ENCODE measurements at places on chromosomes 16 and 17.

DNA sequence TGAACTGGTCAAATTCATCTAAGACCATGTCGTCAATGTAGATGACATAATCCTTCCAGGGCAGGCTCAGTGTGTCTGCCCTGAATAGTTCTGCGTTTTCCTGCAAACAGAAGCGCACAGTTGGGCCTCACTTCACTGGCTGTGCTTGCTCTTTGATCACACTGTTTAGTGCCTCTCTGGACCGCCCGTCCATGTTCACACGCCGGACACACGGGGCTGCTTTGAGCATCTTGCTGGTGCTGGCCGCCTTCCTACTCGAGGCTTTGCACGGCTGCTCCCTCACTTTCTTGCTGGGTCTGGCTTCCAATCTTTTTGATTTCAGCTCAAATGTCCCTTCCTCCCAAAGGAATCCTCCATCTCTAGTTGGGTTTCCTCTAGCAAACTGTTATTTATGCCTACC, 37.4 kb downstream of the DNAH17 start:
- DNase-seq: no peak

DNA sequence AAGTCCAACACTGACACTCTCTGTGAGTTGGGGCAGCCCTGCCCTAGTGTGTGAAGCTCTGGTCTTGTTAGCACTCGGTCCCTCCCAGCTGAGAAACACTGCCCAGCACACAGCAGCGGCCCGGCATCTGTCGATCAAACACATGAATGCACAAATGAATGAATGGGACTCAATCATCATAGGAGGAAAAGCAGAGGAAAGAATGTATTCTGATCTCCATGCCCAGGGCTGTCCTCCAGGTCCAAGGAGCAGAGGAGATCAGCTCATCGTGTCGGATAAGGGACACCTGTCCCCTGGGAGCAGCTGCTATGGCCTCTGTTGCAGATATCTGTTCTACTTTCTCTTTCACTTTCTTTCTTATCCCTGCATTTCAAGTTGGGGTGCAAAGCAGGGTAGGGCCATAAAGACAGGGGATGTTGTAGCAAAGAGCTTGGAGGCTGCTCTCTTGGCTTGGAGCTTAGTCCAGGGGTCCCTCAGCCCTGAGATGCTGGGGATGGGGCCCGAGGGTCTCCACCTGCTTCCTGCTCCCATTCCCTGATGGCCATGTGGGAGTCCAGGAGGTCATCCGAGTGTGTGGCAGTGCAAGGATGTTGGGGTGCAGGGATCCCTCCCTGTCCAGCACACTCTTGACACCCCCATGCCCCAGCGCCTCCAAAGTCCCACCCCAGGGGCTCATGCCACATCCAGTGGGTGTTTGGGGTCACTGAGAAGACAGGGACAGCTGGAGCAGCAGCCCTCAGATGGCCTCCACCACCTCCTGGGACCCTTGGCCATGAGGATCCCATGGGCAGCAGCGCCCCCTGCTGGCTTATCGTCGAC, 88.2 kb downstream of the IRF8 start:
- no peak for DNase-seq

GRCh38 chr16:70694088-70694867, 8.4 kb upstream of the MTSS2 start:
- DNase-seq: no peak

GRCh38 chr17:79695797-79696609, 34.7 kb upstream of the ENPP7 start:
- no peak for DNase-seq

GRCh38 chr16:69036399-69037091, 68.9 kb upstream of the HAS3 start:
- no peak for DNase-seq

- DNase-seq: no peak
These were observed 31.7 kb upstream of the ARL4D start for GRCh38 chr17:43366891-43367736.

DNA sequence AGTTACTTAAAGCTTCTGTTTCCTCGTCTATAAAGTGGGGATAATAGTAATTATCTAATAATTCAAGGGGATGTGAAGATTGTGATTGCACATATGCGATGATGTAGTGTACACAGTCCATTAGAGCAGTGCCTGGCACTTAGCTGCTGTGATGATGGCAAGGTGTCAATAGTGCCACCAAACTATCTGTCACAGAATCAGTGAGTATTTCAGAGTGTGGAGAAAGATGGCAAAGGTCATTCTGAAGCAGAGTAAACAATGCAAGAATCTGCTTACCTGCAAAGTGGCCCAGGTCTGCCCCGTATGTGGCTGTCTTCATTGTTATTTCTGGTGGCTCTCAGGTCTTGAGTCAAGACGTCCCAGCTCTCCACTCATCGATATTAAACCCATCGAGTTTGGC, 15.1 kb downstream of the SYT17 start:
- no peak for DNase-seq

GRCh38 chr16:11915114-11915643, 577 bp downstream of the GSPT1 start:
- DNase-seq: no peak

DNA sequence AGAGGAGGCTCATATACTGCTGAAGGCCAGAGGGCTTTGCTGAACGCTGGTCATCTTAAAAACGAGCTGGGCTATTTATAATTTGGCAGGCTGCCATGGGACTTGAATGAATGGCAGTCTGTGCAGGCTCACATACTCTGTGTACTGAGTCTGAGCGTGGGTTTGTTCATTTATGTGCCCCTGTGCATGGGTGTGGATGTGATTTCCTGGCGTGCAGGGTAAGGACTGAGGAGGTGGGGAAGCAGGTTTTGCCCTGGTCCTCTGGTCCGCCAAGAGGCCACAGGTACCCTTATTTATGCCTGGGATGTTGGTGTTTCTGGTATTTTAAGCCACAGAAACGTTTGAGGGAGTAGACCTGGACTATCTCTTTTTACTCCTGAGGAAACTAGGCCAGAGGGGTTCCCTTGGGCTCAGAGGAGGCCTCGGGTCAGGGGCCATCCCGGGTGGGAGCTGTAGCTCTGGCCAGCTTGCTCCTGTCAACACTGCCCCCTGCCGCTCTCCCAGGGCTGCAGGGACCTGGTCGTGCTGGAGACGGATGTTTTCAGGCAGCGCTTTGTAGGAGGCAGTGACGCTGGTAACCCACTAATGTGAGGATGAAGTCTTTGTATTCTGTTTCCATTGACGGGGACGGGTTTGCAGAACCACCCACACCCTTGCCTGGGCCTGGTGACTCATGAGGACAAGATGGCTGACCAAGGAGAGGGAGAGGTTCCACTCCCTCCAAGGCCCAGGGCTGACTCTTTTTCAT, 184.4 kb downstream of the MSI2 start:
- DNase-seq: no peak

DNA sequence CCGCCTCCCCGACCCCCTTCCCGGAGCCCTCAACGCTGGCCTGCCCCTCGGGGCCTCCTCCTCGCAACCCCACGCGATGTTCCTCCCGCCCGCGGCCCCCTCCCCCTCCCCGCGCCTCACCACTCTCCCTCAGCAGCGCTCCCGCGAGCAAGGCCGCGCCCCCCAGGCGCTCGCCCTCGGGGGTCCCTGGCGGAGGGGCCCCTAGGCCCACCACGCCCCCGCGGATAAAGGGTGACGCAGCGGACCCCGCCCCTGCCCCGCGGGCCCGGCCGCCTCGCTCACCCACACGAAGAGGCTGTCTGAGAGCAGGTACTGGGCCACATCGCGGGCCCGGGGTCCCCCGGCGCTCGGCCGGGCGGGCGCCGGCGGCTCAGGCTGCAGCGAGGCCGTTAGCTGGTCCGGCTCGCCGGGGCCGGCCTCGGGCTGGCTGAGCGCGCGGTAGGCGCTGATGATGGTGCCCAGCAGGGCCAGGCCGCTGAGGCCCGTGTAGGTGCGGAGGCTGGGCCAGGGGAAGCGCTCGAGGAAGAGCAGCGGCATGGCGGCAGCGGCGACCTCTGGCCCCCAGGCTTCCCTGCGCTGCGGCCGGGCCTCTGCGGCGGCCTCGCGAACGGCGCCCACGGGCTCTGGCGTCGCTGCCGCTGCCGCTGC, 430 bp downstream of the AMFR start:
- no peak for DNase-seq

DNA sequence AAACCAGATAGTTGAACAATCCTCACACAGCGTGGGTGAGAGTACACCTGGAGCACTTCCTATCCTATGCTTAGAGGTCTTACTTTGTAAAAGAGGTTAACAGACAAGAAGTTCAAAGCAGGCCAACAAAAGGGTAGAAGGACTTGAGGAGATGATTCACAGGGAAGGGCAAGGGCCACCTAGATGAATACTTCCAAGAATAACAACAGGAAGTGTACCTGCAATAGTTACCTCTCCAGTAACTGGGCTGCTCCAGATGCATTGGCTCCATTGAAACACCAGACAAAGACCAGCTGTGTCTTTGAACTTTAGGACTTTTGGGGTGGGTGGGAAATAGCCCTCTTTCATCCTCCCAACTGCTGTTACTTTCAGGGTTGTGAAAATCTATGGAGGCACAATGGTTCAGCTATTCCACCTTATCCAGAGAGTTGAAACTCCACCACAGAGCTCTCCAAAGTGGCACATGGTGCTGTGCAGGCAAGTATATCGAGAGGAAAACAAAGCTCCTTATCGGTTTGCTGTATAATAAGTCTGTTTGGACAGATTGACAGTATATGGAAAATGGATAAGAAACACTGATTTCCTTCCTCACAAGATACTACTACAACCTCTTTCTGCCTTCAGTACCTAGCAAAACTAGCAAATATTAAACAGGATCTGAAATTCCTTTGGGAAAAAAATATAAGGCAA, 22.7 kb downstream of the RNF43 start:
- no peak for DNase-seq

- no peak for DNase-seq
These were observed 41.4 kb upstream of the ANKFN1 start for GRCh38 chr17:56111706-56112485.

GRCh38 chr17:61699694-61700093, 108.7 kb upstream of the NACA2 start:
- DNase-seq: no peak

DNA sequence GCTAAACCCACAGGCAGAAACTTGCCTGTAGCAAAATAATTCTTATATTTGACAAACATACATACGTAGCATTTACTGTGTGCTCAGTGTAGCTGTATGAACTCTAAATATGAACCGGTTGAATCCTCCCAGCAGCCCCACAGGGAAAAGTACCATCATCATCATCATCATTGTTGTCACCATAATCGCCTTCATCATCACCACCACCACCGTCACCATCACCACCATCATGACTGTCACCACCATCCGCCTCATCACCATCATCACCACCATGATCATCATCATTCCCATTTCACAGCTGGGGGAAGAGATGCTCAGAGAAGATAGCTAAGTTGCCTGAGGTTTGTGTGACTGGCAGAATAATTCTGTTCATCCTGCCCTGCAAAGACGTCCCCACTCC, 81.7 kb downstream of the IRF8 start:
- no peak for DNase-seq

GRCh38 chr17:10309003-10309974, 63.5 kb downstream of the MYH13 start:
- no peak for DNase-seq

DNA sequence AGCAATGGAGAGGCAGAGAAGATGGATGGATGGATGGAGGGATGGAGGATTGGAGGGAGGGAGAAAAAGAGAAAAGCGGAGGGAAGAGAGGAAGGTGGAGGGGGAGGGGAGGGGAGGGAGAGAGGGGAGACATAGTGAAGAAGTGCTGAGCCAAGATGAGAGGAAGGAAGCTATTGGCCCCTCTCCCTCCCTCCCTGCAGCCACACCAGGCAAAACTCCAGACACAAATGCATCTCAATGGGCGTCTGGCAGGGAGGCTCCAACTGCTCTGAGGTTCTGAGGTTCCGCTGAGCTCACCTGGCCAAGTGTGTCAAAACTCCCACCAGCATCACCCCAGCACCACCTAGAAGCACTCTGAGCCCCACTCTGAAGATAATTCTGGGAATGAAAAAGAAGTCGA, 26.9 kb upstream of the PHB1 start:
- no peak for DNase-seq

- no peak for DNase-seq
These were observed 1.4 kb downstream of the MPG start for GRCh38 chr16:79151-80054.

DNA sequence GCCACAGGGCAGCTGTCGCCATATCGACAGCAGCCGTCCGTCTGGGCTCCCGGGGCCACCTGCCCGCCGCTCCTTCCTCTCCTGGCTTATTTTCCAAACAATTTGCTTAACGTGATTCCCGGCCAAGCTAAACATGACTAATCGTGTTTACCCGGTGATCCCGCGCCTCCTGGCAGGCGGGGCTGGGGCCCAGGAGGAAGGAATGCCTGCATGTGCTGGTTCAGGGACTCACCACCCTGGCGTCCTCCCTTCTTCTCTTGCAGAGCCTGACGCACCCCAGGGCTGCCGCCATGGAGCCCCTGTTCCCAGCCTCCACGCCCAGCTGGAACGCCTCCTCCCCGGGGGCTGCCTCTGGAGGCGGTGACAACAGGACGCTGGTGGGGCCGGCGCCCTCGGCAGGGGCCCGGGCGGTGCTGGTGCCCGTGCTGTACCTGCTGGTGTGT, 6.1 kb downstream of the SSTR5 start:
- no peak for DNase-seq

GRCh38 chr17:58304750-58305486, 23.7 kb downstream of the TSPOAP1 start:
- no peak for DNase-seq

DNA sequence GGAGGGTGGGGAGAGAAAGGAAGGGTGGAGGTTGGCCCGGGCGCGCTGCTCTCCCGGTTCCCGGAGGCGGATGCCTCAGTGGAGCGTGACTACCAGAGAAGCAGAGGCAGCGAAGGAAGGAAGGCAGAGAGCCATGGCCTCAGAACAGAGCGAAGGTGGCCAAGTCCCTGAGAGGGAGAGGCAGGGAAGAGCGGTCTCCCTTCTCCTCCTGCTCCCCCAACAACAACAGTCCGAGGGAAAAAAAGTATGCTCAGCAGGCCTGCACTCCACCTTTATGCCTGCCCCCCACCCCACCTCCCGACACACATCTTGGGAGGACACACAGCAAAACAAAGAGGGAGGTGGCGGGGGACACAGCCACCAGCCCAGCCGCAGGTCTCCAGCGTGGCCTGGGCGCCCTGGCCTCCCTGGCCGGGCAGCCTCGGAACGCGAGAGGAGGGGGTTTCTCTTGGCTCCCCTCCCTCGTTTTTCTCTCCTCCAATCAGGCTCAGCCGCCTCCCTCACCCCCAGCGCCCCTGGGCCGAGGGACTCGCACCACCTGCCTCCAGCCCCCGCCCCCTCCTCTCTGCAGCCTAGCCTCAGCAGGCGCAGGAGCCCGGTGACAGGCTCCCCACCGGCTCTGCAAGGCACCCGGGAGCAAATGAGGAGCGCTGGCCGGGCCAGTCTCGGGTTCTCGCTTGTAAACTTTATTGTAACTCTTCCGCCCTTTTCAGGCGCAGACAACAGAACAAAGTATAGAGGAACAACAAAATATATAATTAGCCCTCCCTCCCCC, 1.1 kb upstream of the HOXB7 start:
- DNase-seq: no peak

DNA sequence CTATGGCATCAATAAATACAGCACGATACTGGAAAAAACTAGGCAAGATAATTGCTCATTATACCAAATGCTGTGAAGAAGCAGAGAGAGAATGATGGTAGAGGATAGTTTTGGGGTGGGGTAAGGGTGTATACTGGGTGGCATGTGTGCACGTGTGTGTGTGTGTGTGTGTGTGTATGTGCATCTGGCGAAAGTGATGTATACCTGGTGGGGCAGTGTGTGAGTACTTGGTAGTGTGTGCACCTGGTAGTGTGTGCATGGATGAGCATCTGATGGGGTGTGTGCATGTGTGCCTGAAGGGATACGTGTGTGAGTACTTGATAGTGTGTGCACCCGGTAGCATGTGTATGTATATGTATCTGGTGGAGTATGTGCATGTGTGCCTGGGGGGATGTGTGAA, 347.3 kb downstream of the CPPED1 start:
- DNase-seq: no peak
